ENCODE measurements at places on chromosomes 12 and 14.

- peak; percentile 40 for DNase-seq
Measured at GRCh38 chr12:70366581-70367257, 629 bp downstream of the KCNMB4 start.

- DNase-seq, result no peak
Measured at GRCh38 chr14:76446486-76446885, 70.5 kb downstream of the ESRRB start.

GRCh38 chr12:5489017-5489416 is 57.1 kb downstream of the NTF3 start:
- DNase-seq, result no peak

DNA sequence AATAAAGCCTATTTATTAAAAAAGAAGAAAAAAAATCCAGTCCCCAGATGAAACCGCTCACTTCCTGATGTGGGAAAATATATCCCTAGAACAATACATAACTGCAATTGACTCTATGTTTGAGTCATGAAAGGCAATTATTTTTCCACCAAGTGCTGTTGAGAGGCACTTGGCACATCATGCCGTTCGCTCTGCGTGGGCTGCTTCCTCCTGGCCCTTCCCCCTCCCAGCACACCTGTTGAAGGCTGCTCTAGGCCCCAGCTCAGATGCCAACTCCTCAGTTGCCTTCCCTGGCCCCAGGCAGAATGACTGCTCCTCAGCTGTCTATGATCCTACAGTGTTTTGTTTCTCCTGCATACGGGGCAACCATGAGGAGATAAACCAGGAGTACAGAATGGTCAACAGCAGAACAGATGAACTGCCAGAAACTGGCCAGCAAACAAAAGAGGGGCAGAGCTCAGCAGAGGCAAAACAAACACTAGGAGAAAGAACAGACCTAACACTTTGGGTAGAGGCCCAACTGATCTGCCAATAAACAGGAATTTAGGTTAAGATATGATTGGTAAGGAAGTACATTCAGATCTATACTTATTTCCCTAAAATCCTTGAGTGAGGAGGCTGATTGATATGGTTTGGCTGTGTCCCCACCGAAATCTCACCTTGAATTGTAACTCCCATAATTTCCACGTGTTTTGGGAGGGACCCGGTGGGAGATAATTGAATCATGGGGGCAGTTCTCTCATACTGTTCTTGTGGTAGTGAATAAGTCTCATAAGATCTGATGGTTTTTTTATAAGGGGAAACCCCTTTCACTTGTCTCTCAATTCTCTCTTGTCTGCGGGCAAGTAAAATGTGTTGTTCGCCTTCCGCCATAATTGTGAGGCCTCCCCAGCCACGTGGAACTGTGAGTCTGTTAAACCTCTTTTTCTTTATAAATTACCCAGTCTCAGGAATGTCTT is 58.6 kb downstream of the SLC38A1 start:
- DNase-seq, result no peak

DNA sequence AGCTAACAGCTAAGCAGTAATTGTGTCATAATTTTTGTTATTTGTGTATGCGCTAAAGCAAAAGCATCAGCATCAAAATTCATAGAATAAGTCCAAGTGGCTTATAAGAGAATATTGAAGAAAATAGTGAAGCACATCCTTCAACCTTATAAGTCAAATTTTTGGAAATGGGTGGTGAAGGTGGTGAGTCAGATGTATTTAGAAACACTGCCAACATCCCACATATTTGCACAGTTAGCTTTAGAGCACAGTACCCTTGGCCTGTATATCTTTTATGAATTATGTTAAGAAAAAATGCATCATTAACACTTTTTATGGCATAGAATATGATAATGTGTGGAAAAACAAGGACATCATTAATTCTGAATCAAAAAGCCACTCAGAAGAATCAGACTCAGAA is 8.0 kb downstream of the SYT10 start:
- DNase-seq, result no peak

DNA sequence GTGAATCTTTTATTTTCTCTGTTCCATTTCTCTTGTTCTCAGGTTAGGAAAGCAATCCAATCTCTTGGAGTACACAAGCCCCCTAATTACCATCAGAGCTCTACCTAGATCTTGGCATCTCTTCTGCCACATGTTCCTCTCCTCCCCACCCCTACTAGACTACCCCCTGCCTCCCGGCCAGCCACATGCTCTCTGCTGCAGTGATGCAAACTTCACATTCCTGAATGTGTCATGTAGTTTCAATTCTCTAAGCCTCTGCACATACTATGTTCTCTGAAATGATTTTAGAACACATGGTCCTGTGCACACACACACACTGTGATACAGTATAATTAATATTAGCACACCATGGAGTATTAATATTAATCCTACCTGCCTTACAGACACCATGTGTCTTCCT is 104.6 kb downstream of the EFCAB11 start:
- DNase-seq, result no peak

DNA sequence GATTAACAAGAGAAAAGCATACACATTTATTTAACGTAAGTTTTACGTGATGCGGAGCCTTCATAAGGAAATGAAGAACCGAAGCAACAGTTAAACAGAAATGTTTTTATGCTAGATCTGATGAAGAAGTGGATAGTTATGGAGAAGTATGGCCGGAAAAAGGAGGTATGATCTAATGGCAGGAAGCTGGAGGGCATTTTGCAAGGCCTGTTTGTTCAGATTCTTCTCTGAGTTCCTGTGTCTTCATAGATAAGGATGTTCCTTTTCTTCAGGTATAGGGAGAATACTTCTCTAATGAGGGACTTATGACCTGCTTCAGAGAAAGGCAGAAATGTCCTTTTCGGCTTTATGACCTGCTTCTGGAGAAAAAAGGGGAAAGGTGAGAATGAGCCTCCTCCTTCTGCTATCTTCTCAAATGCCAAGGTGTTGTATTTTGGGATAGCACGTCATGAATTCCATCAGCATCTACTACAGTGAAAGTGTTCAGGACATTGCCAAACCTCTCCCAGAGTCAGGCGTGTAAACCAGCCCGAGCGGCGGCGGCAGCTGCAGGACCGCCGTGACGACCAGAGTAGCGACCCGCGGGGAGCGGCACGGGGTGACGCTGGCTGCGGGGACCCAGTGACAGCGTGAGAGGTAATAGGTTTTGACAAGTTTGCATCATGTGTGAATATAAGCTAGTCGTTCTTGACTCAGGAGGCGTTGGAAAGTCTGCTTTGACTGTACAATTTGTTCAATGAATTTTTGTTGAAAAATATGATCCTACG is 33.7 kb upstream of the SGPP1 start:
- no peak for DNase-seq

DNA sequence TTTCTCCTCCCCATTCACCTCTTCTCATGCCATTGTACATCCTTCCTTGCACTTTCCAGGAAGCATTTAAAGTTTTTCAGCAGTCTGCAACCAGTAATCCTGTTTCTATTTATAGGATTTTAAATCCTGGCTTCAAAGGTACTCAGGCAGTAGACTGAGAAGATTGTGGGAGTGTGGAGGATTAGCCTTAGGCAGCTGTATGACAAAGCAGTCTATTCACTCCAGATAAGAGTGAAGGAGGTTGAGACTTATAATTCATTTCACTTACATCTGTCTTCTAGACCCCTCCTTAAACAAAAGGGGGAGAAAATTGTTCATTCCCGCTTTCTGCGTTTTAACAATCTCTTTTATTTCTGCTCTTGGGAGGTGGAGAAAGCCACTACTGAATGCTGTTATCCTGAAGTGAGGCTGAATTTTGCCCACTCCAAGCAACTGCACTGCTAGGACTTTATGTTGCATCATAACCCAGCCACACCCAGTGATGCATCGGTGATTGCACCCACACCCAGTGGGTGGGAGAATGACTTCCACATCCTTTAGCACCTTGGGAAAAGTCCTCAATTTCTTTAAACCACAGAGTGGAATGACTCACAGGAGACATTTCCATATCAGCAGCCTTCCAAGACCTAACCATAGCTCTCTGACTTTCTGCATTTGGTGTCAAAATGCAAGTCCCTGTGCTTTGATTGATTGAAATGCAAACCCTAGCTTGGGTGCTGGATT is 382.5 kb upstream of the ATP2B1 start:
- DNase-seq, result no peak

DNA sequence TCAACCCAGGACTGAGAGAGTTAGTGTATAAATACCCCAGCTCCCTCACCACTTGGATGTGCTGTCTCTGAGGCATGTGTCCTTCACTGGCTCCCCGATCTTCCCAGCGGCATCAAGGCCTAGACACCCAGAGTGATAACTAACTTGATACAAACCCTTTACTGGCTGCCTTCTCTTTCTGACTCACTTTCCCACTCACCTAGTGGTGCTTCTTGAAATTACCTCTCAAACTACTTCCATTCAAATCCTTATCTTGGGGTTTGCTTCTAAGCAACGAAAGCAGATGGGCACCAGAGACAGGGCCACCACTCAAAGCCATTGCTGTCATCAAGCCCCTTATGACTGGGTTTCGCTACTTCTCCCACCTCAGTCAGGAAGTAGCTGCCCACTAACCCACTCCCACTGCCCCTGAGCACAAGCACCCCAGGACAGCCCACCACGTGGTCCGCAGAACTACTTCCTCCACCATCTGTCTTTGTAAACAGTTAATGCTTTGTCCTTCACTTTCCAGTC is 17.2 kb downstream of the ZFP36L1 start:
- no peak for DNase-seq
